ENCODE measurements at places on chromosomes 4 and X. TPM values are rescaled to one million over a fixed set of nuclear protein-coding genes. Genes with fewer than 3 reads are reported as not detected.

STATH gene
- not detected for total RNA-seq

OTC gene
- 0.33 TPM for total RNA-seq

- no peaks in the 10 kb centered on the region for H3K27me3 ChIP-seq
- H3K4me1 ChIP-seq: no peaks in the 10 kb centered on the region
- no peaks in the 10 kb centered on the region for H3K36me3 ChIP-seq
Observed at GRCh38 chrX:96394598-96394997, 290.0 kb upstream of the DIAPH2 start.

DNA sequence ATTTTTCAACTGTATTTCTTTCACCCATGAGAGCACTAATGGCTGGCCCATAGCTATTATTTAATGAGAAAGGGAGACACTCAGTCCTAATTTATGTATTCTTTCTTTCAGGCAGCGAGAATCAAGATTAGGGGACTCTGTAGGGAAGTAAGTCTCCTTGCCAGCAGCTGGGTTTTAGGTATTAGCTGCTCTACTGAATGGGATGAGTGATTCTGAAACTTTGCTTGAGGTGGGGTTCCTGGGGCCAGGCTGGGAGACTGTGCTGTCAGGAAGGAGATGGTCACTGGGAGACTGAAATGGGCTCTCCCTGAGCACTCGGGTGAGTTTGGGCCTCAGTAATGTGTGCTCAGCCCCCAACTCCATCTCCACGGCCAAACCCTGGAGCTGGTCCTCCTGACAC lies 78.7 kb downstream of the LNX1 start:
- H3K36me3 ChIP-seq: no peaks in the 10 kb centered on the region
- no peaks in the 10 kb centered on the region for H3K27me3 ChIP-seq
- no peaks in the 10 kb centered on the region for H3K4me1 ChIP-seq
- H3K27ac ChIP-seq: no peak overlapping the region

- no peaks in the 10 kb centered on the region for H3K27me3 ChIP-seq
- no peak for DNase-seq
- H3K4me1 ChIP-seq: no peaks in the 10 kb centered on the region
Observed at GRCh38 chr4:172947594-172947993, 221.0 kb upstream of the GALNT7 start.

- no peak for DNase-seq
- no peaks in the 10 kb centered on the region for H3K4me1 ChIP-seq
- no peaks in the 10 kb centered on the region for H3K27me3 ChIP-seq
- H3K4me3 ChIP-seq: no peak overlapping the region
Observed at GRCh38 chr4:182189103-182189878, 53.9 kb upstream of the TENM3 start.

- no peaks in the 10 kb centered on the region for H3K36me3 ChIP-seq
- no peaks in the 10 kb centered on the region for H3K27me3 ChIP-seq
- no peaks in the 10 kb centered on the region for H3K4me1 ChIP-seq
- no peak overlapping the region for H3K27ac ChIP-seq
- no peak for DNase-seq
Observed at GRCh38 chr4:95362066-95362465, 186.7 kb downstream of the UNC5C start.
